ENCODE measurements at places on chromosomes 2 and 18. TPM values are rescaled to one million over a fixed set of nuclear protein-coding genes. Genes with fewer than 3 reads are reported as not detected.

DNMT3A gene
- total RNA-seq, result 9.9 TPM

PIEZO2 gene
- 3.7 TPM for total RNA-seq

WIPF1 gene
- 15.6 TPM for total RNA-seq

CNDP1 gene
- not detected for total RNA-seq

SETBP1 gene
- 2.7 TPM for total RNA-seq

ZNF521 gene
- 10.4 TPM for total RNA-seq

DSG3 gene
- total RNA-seq, result not detected

REG3A gene
- total RNA-seq, result not detected

ARL5A gene
- 41.8 TPM for total RNA-seq

SERPINB3 gene
- total RNA-seq, result not detected

INHBB gene
- total RNA-seq, result 0.19 TPM

C2orf66 gene
- 0.15 TPM for total RNA-seq

TUBA3D gene
- not detected for total RNA-seq
